H4 (cell line): ENCODE measurements at places on chromosomes 11 and 22. TPM values are rescaled to one million over a fixed set of nuclear protein-coding genes. Genes with fewer than 3 reads are reported as not detected.
A peak's percentile ranks its signal among the peaks of the same experiment; 100 is the strongest.

DNA sequence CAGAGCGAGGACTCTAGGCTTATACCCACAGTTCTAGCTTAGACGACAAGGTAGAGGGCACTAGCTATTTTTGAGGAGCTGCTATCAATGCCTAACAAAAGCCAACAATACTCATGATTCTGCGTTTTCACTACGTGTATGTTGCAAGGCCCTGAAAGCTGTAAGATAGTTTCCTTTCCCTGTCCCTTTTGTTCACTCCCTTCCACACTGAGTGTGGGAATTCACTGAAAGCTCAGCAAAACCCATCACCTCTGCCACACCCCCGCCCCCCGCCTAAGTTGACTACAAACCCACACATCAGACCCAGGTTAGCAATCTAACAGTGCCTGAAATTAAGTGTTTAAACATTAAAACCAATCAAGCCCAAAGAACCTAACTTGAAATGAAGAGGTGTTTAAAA, 6.2 kb upstream of the LDLRAD3 start:
- no peak for DNase-seq

GRCh38 chr11:122441666-122442035, 213.9 kb upstream of the UBASH3B start:
- DNase-seq: no peak

DNA sequence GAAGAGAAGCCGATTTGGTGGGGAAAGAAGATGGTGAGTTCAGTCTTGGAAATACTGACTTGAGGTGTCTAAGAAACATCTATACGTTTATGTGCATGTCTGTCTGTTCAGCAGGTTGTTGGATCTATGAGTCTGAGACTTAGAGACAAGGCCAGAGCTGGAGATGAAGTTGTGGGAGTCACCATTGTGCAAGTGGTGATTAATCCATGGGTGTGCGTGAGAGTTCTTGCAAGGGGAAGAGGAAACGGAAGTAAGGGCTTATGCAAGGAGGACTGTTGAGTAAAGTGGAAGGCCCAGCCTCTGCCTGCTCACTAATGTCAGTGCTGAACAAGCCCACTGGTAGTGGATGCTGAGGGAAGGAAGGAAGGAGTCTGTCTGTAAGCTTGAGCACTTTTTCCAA, 9.7 kb downstream of the TMEM45B start:
- peak; percentile 40 for DNase-seq

The APOL6 gene
- 13.6 and 14.9 TPM in 2 replicates for total RNA-seq

GRCh38 chr11:69074375-69075140, 25.8 kb downstream of the TPCN2 start:
- no peak for DNase-seq

- no peak for DNase-seq
Observed at GRCh38 chr11:62462508-62462892, 43.7 kb downstream of the SCGB1A1 start.

- DNase-seq: no peak
Observed at GRCh38 chr22:47437636-47438035, 675.2 kb downstream of the TBC1D22A start.

DNA sequence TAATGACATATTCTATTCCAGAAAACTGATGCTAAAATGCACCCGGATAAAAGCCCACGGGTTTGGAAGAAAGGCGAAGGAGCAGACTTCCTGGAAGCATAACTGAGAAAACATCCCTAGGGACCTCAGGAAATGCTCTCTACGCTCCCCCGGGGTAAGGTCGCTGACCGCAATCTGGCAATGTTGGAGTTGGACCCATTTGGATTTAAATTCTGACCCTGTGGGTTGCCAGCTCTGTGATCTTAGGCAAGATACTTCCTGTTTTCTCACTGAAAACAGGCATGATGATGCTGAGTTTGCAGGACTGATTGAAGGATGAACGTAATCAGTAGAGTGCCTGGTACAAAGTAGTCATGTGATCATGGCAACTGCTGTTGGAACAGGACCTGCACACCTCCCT, 1054.0 kb downstream of the NTM start:
- DNase-seq: no peak

The TEX54 gene
- total RNA-seq: not detected in 2 replicates

- no peak for DNase-seq
Observed at GRCh38 chr11:24747275-24748251, 250.7 kb downstream of the LUZP2 start.

The LRP5 gene
- 14.1 and 22.7 TPM in 2 replicates for total RNA-seq

DNA sequence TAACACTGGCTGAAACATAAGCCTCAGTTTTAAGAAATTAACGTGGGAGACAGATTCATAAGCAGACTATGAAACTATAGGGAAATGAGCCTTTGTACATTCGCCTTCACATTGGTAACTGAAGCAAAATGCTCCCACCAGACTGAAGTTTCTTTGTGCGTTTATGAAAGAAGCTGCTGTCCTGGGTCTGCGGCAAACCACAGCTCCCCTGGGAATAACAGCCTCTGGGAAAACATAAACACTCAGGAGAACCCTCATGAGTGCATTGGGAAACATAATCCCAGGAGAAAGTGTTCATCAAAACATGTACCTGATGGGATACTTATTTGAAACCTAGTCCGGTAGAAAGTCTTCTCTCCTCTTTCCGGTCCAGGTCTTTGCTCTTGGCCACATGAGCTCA, 193.1 kb upstream of the LARGE1 start:
- peak; percentile 28 for DNase-seq

The KCNK7 gene
- total RNA-seq: not detected in 2 replicates

The RFPL3 gene
- total RNA-seq: not detected in 2 replicates

The CNTF gene
- total RNA-seq: 0.60 and 0.72 TPM in 2 replicates

DNA sequence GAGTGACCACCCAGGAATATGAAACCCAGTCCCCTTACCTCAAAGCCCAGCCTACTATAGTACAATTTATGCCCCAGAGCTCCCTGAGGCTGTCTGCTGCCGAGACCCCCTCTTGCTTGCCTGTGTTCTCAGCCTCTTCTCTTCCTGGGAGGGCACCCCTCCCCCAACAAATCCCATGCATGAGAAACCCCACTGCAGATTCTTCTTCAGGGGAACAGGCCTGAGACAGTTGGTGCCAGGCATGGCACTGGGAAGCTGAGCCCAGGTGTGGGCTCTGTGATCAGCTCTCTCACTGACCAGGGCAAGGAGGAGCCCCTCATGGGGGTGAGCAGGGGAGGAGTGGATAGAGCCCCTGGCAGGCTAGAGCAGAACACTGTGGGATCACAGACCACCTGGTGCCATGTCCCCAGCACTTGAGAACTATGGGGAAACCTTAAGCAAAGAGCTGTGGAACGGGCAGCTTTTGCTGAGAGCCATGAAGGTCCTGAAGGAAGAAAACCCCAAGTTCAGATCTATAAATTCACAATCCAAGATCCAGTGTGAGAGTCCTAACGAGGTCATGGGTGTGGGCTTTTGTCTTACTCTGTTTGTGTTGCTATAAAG, 46.5 kb upstream of the TH start:
- DNase-seq: no peak

The POU2F3 gene
- total RNA-seq: 0.10 and 1.4 TPM in 2 replicates

GRCh38 chr22:48365386-48365785, 1462.3 kb downstream of the BRD1 start:
- no peak for DNase-seq

DNA sequence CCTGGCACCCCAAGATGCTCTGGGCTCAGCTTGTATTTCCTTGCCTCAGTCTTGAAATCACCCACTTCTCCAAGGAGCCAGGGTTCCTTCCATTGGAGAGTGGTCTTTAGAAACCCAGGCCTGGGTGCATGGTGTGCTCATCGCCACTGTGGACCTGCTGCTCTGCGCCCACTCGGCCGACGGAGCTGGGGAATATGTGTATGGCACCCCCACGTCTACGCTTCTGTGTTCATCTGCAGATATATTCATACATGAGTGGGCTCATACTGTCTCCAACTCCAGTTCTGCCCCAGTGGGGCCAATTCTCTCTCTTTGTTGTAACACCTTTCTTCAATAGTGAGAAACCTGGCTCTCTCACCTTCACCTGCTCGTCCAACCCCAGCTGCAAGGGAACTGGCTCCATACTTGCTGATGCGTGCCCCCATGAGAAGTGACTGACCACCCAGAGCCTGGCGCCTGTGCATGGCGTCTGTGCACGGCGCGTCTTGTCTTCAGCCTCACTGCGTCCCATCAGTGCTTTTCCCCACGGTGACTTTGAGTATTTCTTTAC, 39.8 kb downstream of the KCNQ1 start:
- no peak for DNase-seq

- no peak for DNase-seq
Observed at GRCh38 chr11:121931748-121932352, 184.2 kb downstream of the BLID start.

DNA sequence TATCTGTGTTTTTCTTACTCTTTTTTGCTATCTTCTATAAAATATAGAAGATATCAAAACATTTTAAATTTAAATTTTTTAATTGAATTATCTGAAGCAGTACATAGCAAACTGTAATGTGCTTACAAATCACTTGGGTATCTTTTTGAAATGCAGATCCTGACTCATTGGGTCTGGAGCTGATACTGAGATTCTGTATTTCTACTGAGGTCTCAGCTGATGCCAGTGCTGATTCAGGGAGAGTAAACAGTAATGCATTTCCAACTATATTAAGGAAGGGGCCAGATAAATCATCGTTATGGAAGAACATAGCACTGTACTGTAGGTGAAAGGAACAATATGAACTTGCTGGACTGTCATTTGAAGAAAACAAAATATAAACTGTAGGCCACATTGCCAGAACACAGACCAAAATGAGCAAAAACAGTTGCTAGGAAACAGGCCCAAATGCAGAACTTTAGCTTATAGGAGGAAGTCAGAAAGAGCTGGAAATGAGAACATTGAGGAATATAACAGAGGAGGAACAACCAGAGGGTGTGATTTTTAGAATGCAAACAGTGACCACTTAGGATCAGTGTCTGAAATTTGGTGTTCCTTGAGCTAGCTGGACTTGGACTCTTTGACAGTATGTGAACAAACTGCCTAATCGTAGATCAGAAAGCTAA, 3.3 kb downstream of the ARL14EP start:
- DNase-seq: no peak

GRCh38 chr11:128411150-128411549, 176.2 kb downstream of the ETS1 start:
- DNase-seq: no peak

DNA sequence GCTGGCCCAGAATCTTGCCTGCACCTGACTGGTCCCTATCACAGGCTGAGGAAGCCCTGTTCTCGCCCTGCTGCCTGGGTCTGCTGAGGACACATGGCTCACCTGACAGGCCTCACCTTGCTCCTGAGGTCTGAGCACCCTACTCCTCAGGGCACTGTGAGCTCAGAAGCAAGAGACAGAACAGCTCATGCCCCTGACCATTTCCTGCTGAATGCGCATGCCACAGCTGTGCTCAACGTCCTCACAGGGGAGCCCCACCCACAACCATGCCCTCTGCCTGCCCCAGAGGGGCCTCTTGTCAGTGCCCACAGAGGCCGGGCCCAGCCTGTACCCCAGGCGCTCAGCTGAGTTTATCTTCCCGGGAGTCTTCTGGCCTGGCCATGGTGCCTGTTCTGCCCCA, 2.8 kb upstream of the TSPO start:
- DNase-seq: no peak

GRCh38 chr11:10673501-10674062, 20.0 kb downstream of the IRAG1 start:
- no peak for DNase-seq

- no peak for DNase-seq
Observed at GRCh38 chr11:10410844-10411200, 44.2 kb upstream of the AMPD3 start.

DNA sequence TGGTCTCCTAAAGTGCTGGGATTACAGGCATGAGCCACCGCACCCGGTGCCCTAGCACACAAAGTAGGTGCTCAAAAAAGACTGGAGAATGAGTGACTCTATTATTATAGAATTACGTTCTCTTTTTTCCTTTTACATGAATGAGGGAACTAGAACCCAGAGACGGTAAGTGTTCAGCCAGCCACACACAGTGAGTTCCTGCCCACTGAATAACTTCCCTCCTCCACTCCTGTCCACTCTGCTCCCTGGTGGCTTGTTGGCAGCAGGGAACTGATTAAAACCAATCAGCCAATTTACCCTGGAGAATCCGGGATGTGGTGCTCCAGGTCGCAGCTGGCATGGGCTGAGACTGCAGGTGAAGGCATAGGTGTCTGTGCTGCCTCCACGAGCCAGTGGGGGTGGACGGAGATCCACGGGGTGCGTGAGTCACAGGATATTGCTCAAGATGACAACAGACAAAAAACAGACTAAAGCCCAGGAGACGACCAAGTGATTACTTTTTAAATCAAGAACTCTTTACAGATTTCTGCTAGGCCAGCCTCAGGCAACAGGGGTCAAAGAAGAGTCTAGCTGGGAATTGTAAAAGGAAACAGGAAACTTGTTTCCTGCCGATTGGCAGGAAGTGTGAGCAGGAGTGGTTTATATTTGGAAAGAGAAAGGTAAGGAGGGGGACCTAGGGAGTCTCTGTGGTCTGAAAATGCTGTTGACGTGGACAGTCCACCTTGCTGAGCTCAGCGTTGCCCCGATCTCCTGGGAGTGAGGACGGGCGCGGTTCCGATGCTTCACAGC, 95.2 kb upstream of the TP53I11 start:
- peak; percentile 48 for DNase-seq

DNA sequence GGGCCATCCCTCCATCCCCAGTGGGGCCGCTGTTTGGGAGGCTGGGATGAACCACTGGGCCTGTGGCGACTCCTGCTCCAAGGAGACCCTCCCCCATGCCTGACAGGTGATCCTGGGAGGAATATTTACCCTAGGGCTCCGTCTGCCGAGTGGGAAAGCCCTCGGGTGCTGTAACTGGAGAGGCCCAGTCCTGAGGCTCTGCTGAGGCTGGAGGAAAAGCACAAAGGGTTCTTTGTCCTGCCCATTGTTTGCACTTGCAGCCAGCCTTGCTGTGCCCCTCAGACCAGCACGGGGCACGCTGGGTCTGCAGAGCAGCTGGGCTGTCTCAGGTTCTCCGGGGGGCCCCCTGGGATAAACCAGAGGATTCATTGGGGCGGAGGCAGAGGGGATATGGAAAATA, 321.1 kb downstream of the MN1 start:
- no peak for DNase-seq

DNA sequence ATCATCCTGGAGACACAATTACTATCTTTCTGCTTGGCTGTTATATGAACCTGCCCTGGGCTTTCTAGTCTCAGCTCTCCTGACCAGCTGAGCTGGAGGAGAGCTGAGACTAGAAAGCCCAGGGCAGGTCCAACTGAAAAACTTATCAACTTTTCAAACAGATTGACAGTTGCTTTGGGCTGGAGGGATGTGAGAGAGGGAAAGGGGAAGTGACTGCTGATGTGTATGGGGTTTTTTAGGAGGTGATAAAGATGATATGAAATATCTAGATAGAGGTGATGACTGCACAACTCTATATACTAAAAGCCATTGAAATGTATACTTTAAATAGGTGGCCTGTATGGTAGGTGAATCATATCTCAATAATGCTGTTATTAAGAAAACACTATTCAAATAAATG, 60.2 kb upstream of the CHRM4 start:
- DNase-seq: no peak

GRCh38 chr11:31877083-31877482, 66.0 kb upstream of the PAX6 start:
- DNase-seq: no peak
